GM20000 (cell line): ENCODE measurements at places on chromosomes 2 and 18.

- no peak for DNase-seq
Measured at GRCh38 chr2:177298191-177298590, 33.7 kb upstream of the NFE2L2 start.

DNA sequence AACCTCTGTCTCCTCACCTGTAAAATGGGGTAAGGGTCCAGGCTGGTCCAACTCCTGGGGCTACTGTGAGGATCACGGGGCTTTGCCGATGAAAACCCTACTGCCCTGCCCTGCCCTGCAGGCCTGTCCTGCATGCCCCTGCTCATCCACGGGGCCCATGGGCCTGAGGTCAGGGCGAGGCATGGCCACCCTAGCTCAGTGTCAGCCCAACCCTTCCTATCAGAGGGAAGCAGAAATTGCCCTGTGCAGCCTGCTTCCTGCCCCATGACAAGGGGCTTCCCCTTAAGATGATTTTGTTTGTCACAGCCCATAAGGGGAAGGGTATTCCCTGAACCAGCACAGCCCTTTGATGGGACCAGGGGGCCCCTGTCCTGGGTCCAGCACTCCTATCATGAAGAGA is 353.6 kb upstream of the ID2 start:
- no peak for DNase-seq

GRCh38 chr2:101610750-101611315 is 86.7 kb upstream of the MAP4K4 start:
- no peak for DNase-seq

GRCh38 chr18:22594155-22594690 is 176.5 kb upstream of the CTAGE1 start:
- DNase-seq, result no peak

DNA sequence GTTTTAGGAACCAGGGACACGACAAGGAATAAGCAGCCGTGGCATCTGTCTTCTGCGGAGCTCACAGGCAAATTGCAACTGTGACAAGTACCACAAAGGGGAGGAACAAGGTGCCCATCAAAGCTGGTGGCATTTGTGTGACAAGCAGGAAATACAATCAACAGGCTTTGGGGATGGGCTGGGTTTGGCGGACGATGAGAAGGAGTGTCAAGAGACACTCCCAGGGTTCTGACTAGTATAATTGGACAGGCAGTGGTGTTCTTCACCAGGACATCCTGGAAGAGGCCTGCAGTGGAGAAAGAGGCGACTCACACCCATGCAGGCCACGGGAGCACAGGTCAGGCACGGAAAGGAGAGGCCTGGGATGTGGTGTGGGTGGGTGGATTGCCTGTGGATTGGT is 14.2 kb upstream of the SPATA3 start:
- DNase-seq, result no peak

DNA sequence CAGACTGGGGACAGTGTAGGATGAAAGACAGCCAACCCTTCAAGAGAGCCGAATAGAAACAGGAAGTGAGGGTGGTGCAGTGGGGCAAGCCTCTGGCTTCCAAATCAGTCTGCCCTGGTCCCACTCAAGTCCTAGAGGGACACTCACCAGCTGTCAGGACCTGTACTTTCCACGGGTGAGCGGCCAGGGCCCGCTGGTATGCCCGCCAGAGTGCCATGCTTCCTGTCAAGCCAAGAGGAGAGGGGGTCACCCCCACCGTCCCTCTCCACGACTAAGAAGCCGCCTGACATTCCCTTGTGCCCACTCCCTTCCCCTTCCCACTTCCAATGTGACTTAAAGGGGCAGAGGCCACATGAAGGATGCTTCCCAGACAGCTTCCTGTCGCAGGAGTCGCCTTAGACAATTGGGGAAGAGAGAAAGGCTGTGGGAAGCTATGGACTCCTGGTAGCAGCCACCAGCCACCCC is 564 bp downstream of the MPV17 start:
- no peak for DNase-seq
